Cerebellum (tissue), 4 donors: ENCODE measurements at places on chromosomes 1 and 21. TPM values are rescaled to one million over a fixed set of nuclear protein-coding genes. Genes with fewer than 3 reads are reported as not detected.
A peak's percentile ranks its signal among the peaks of the same experiment; 100 is the strongest.

GRCh38 chr1:205227584-205228013 lies at the start of gene TMCC2:
Gene TMCC2 (plus strand): TSS chr1:205227946. CDS start chr1:205228565, 619 bp downstream.
- peak; percentile 99 for DNase-seq

DNA sequence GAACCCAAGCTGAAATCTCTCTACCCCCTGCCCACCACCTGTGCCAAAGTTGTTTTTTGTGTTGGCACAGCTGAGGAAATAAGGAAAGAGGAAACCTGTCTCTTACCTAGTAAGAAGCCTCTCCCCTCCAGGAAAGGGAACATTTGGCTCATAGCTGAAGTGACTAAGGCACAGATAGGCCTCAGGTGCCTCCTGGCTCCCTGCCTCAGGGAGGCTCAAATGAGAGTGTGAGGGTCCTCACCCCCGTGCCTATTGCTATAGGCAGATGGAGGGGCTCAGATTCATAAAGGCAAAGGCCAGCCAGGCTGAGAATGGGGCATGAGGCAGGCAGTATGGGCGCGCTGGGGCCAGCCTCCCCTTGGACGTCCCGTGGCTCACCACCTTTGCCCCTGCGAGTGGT lies 7.4 kb downstream of the SLC30A2 start:
- no peak for DNase-seq

TAGLN2 gene
- total RNA-seq, result 15.1 TPM

DNA sequence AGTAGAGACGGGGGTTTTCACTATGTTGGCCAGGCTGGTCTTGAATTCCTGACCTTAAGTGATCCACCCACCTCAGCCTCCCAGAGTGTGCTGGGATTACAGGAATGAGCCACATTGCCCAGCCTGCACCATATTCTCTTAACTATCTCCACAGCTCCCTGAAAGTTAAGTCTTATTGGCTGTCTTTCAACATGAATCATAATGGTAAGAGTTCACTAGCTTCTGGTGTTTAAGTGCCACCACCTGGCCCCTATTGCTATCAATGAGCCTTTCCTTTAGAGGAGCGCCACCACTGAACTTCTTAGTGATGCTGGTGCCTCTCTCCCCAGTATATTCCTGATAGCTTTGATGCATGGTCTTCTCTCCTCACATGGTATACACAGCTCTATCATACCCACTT lies 15.7 kb downstream of the ZFYVE9 start:
- no peak for DNase-seq

- DNase-seq, result no peak
These were observed 368.5 kb downstream of the HHAT start for GRCh38 chr1:210697185-210697584.

GRCh38 chr1:114286179-114286578 lies 132.5 kb upstream of the SYT6 start:
- DNase-seq, result no peak

GRCh38 chr1:232795497-232796053 lies 9.6 kb upstream of the MAP10 start:
- DNase-seq, result no peak
